ENCODE measurements at places on chromosomes 7 and 10.

- no peak for DNase-seq
Observed at GRCh38 chr7:126578338-126578737, 674.4 kb downstream of the GRM8 start.

GRCh38 chr7:114086914-114087652, 168.3 kb upstream of the PPP1R3A start:
- peak; percentile 32 for DNase-seq

DNA sequence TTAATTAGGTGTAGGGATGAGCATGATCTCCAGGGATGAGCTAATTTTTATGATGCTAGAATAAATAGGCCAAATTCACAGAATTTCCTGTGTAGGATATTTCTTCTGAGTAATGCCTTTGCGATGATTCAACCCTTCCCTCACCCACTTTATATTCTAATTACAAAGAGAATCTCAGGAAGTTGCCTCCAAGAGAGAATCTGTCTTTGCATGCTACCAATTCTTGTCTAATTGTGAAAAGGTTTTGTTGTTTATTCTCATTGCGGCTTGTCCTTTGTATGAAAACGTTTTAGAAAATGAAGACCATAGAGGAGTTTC, 6.3 kb downstream of the C7orf57 start:
- DNase-seq = no peak

GRCh38 chr7:33854801-33855350, 50.5 kb upstream of the BMPER start:
- DNase-seq = no peak

DNA sequence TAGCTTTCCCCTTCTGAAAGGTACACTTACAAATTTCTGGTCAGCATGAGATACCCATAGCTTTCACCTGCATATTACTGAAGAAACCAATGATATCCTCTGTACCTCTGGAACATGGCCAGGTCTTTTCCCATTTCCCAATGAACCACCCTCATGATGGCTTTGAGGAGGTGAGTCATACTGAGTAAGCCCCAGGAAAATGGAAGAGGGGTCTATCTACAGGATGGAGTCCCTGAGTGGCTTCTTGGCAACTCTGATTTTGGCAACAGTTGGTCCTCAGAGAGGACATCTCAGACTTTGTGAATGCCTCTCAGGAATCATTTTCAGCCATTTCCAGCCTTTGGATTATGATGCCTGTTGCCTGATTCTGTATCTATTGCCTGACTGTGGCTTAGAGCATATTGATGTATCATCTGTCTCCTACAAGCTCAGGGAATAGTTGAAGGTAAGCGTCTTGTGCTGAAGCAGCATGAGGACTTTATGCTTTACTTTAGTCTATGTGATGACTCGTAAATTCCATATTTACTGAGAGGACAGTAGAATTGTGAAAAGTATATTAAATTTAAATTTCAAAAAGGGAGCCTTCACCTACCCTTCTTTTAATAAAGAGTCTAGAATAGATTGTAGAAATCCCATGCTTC, 84.7 kb upstream of the DKK1 start:
- DNase-seq = no peak

DNA sequence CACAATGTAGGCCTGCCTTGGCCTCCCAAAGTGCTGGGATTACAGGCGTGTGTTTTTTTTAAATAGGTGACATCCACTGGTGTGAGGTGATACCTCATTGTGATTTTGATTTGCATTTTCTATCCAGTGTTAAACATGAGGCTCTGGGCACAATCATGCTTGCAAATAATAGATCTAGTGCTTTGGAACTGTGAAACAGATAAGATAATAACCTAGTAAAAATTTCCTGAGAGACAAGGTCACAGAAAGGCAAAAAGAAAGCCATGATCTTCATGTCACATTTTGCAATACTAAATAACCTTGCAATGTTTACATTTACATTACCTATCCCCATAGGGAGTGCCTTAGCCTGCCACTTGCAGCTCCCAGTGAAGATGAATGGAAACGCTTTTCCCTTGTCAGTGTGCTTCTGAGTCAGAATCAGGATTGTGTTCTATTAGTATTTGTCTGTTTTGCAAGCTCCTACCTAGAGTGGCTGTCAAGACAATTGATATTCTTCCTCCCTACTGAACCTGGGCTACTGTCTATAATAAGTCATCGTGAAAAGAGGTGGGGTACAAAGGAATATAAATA, 256.5 kb downstream of the PHTF2 start:
- DNase-seq = no peak

DNA sequence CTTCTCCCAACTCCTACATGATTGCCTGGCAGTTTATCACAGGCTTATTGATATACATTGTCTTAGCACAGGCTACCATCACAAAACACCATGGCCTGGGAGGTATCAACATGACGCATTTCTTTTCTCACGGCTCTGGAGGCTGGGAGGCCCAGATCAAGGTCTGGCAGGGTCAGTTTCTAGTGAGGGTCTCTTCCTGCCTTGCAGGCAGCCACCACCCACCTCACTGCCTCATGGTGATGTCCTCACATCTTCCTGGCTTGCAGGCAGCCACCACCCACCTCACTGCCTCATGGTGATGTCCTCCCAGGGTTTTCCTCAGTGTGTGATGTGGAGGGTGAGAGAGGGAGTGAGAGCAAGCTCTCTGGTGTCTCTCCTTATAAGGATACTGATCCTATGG, 599.3 kb upstream of the MKI67 start:
- DNase-seq = no peak

GRCh38 chr7:42174391-42174912, 62.6 kb downstream of the GLI3 start:
- DNase-seq = no peak

GRCh38 chr7:107070710-107071109, 26.2 kb downstream of the PRKAR2B start:
- no peak for DNase-seq

- DNase-seq = peak; percentile 72
Observed at GRCh38 chr7:155002411-155003091, 373 bp downstream of the PAXIP1 start.

GRCh38 chr7:124459101-124460055, 306.2 kb downstream of the GPR37 start:
- DNase-seq = no peak

Measured in nephron progenitor cell (in vitro differentiated cells).